ENCODE measurements at places on chromosomes 12 and 14. TPM values are rescaled to one million over a fixed set of nuclear protein-coding genes. Genes with fewer than 3 reads are reported as not detected.

Gene NKX2-1
- 116 TPM for polyA plus RNA-seq

GRCh38 chr14:91947475-91948184 is at the start of gene FBLN5:
TSS of gene FBLN5 (minus strand) at chr14:91947694. CDS start at chr14:91947229, 465 bp downstream.
- DNase-seq = peak; percentile 82

DNA sequence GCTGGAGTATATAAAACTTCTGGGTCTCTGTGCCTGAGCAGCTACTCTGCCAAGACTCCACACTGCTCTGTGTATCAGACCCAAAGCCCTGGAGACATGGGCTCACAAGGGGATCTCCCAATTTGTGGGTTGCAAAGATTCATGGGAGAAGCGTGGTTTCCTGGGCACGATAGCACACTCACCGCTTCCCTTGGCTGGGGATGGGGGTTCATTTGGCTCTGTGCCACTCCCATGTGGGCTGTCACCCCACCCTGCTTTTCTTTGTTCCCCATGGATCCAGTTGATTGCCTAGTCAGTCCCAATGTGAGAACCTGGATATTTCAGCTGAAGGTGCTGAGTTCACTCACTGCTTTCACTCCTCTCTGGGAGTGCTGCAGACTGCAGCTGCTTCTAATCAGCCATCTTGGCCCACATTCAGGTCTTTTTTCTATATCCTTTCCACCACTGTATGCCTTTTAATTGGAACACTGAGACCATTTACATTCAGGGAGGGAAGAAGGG is 40.0 kb upstream of the PCNX4 start:
- peak; percentile 56 for DNase-seq

DNA sequence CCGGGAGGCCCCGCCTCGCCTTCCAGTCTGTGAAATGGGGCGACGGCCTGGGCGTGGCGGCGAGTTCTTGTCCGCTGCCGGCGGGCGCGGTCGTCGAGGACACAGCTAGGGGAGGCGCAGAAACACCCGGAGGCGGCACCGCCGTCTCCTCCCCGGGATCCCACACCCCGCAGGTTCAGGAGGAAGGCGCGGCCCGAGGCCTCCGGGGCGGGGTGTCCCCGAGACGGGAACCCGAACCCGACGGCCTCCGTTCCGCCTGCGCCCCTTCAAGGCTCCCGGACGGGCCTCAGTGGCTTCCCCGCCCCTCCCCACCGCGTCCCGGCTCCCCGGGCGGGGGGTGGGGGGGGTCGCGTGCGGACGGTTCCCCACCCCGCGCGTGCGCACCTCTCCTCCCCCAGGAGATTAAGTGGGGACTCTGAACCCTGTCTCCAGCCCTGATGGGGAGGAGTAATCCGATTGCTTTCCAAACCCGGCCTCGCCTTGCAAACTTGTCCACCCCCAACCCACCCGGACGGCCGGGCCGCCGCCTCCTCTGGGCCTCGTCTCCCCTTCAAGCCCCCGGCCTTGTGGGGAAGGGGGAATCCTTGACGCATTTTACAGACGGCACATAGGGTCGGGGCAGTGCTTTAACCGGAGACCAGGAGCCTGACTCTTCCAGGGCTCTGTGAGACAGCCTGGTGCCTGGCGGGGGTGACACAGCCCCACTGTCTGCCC is 35.3 kb upstream of the ANKRD9 start:
- DNase-seq = no peak
